ENCODE measurements at places on chromosomes 2 and 18.

GRCh38 chr2:121505005-121505404 is 25.7 kb upstream of the RNU4ATAC start:
- DNase-seq: no peak

DNA sequence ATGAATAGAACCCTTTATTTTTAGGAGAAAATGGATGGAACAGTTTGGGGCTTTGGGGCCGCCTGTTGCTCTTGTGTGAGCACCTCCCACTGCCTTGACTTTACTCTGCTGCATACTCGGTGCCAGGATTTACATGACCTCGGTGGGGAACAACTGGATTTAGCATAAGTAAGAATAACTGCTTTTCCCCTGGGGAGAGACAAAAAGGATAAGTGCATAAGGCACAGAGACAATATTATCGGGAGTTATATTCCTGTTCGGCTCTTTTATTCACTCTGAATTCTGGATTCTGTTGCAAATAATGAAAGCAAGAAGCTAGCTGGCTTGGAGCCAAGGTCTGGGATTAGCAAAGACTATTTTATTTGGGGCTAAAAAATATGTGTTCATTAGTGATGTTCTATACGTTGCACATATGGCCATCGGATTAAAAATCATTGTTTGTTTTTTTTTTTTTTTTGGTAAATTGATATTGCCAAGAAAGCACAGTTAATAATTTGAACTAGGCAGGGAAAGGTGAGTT is 69.8 kb downstream of the CYBRD1 start:
- DNase-seq: no peak

- no peak for DNase-seq
Observed at GRCh38 chr2:148594216-148594615, 50.3 kb upstream of the EPC2 start.

GRCh38 chr2:191202881-191203397 is 42.3 kb upstream of the MYO1B start:
- DNase-seq: no peak

- no peak for DNase-seq
Observed at GRCh38 chr2:233119123-233119522, 59.0 kb downstream of the INPP5D start.

- no peak for DNase-seq
Observed at GRCh38 chr2:236861196-236861875, 224.4 kb upstream of the COPS8 start.

DNA sequence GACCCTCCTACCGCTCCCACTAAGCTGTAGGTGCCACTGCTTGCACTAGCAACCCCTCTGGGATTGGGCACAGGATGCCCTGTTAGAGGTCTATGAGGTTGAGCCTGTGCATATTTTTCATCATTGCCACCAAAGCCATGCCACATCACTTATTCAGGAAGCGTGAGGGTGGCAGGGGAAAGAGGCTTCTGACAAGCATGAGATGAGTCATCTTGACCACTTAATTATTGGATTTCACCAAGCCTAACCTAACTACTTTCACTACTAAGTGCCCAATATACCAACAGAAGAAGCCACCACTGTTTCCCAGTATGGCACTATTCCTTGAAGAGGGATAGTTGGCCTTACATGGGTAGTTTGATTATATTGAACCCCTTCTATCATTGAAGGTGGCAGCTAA is 181.3 kb upstream of the EPHA4 start:
- DNase-seq: no peak

GRCh38 chr2:101613056-101613704 is 84.3 kb upstream of the MAP4K4 start:
- no peak for DNase-seq

DNA sequence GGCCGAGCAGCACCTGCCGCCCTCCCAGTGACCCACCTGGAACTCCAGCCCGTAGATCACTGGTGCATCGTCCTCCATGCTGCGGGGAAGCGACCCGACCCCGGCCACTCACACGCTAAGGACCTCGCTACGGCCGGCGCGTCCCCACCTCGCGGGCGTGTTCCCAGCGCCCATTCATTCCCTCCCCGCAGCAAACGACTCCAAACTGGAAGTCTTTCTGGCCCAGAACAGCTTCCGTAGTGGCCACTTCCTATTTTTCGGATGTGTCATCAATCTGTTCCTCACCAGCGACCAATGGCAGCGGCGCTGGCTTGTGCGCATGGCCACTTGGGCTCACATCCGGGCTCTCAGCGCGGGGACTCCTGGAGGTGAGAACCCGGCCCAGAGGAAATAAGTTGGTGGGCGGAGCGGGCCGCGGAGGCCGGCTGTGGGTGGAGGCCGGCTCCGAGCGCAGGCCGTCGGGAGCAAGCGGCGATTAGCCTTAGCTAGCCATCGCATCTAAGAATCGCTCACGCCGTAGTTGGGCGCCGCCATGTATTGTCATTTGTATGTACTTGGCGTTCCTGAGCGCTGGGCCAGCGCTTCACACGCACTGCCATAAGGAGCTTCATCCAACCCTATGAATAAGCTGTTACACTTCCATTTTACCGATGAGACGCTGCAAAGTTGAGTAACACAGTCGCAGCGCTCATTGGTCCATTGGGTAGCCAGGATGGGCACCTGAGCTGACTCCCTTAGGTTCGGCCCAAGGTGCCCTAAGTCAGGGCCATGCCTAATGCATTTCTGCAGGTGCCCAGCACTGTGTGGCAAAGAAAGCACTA is at the start of gene EIPR1:
TSS of gene EIPR1 (minus strand) at position 207 of the 821 bp plus-strand sequence. CDS start at position 78, 129 bp downstream.
- peak; percentile 92 for DNase-seq

GRCh38 chr18:79803611-79804051 is 5.9 kb downstream of the KCNG2 start:
- no peak for DNase-seq

- no peak for DNase-seq
Observed at GRCh38 chr2:98883780-98884211, 52.2 kb downstream of the CRACDL start.

GRCh38 chr2:88398180-88398579 is 54.3 kb downstream of the FOXI3 start:
- no peak for DNase-seq

- DNase-seq: no peak
Observed at GRCh38 chr2:57497489-57498096, 549.0 kb upstream of the VRK2 start.

- no peak for DNase-seq
Observed at GRCh38 chr2:185374878-185375277, 363.7 kb upstream of the FSIP2 start.

GRCh38 chr2:191202209-191202721 is 42.9 kb upstream of the MYO1B start:
- no peak for DNase-seq

GRCh38 chr18:80194874-80195570 is 52.3 kb downstream of the PARD6G start:
- no peak for DNase-seq

GRCh38 chr2:223108351-223109050 is 56.5 kb downstream of the KCNE4 start:
- DNase-seq: no peak

GRCh38 chr2:217231212-217231611 is 371.3 kb upstream of the TNP1 start:
- DNase-seq: no peak

DNA sequence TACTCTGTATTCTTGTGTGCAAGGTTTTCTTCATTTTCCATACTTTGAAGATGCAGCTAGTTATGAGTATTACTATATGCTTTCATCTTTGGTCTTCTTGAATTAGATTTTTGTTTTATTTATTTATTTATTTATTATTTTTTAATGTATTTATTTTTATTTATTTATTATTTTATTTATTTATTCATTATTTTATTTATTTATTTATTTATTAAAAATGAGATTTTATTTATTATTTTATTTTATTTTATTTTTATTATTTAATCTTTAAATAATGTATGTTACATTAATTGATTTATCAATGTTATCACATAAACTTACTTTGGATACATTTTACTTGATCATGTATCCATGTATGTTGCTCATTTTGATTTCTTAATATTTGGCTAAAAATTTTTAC is 132.3 kb upstream of the GALNT13 start:
- no peak for DNase-seq

- no peak for DNase-seq
Observed at GRCh38 chr18:24488824-24489493, 28.5 kb downstream of the HRH4 start.

- no peak for DNase-seq
Observed at GRCh38 chr2:176445956-176446355, 176.7 kb downstream of the MTX2 start.

- DNase-seq: no peak
Observed at GRCh38 chr2:148887350-148888002, 12.4 kb downstream of the KIF5C start.

DNA sequence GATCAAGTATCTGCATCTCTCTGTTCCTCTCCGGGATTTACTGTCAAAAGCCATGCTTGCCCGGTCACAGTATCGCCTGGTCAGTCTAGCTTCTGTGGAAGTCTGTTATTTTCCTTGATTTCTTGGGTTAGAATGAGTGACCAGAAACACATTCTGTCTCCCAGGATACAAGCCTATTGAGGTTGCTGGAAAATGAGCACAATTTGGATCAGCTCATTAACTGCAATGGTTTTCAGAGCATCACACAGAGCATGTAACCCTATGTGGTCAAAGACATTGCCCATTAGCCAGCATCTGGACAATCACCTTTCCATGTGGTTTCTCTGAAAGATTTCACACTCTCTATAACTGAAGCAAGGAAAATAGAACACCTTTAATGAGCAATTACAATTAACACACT is 124.2 kb upstream of the FAM98A start:
- DNase-seq: no peak

- no peak for DNase-seq
Observed at GRCh38 chr2:61762292-61762691, 91.6 kb downstream of the FAM161A start.

DNA sequence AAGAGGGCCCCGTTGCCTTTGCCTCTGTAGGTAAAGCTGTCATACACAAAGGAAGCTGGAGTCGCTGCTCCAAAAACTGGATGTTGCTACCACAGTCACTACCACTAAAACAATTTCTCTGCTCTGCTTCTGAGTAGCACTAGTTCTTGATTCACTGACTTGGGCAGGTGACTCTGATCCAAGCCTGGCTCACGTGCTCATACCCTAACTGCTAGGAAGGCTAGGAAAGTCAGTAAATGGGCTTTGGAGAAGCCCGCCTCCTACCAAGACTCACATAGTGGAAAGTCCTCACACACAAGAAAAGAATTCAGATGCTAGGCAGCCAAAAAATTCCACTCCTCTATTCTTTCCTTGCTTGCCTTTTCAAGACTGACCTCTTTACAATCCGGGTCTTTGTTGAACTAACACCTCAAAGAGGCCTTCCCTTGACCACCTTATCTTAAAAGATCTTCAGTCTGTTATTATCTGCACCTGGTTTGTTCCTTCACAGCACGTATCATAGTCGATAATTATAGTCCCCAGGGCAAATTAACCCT is 11.4 kb upstream of the DYNC1I2 start:
- no peak for DNase-seq

GRCh38 chr2:239146011-239146641 is 254.7 kb downstream of the HDAC4 start:
- no peak for DNase-seq

DNA sequence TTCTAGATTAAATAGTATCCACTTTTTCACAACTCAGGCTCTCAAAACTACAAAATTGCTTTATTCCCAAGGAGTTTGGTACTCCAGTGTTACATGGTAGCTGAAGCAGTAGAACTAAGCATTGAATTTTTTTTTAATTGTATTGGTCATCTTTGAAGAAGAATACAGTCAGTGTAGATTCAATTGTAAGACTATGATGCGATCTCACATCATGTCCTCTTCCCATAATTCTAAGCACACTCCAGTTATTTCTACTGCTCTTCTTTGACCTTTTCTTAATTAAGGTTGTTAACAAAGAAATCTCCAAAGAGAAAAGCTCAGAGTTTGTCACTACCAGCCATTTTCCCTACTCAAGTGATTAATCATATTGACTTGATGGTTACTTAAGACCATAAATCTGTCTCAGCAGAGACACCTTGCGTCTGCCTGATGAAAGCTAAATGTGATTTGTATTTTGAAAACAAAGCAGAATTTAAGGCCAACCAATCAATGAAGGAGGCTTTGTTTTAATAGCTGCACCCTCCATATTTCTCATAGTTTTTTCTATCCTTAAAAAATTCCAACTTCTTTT is 130.2 kb downstream of the DTNA start:
- no peak for DNase-seq

DNA sequence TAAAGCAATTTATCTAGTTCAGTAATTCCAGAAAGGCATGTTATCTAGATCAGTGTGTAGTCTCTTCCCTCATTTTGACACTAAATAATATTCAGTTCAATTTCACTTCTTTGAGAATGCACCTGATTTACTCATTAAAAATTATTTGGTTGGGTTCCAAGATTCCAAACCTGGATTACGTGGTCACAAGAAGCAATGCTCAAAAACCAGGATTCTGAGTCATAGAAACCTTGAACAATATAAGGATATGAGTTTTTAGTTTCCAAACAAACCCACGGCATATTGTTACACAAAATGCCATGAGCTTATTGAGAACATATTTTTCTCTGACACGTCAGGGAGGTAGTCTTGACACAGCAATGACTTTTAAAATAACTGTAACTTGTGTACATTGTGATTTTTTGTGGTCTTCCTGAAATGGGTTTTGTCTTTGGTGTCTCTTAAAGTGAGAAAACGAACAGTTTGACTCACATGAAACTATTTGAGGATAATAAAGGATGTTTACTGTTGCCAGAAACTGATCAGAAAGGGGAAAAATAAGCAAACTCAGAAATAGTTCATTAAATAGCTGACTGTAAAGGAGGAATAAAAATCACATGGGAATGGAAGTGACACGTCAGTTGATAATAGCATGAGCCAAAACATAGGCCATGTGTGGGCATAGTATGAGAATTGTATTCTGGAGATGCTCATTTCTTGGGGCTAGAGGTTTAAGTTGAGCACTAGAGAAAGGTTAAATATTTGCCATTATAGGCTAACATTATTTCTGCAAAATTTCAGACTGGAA is 617.7 kb upstream of the CDH2 start:
- no peak for DNase-seq

- DNase-seq: no peak
Observed at GRCh38 chr18:80010551-80010906, 22.2 kb upstream of the TXNL4A start.

- no peak for DNase-seq
Observed at GRCh38 chr2:77552956-77553355, 30.8 kb upstream of the LRRTM4 start.

- DNase-seq: no peak
Observed at GRCh38 chr2:48219234-48219554, 310.8 kb upstream of the STON1 start.

GRCh38 chr2:39447266-39448168 is 10.4 kb upstream of the MAP4K3 start:
- no peak for DNase-seq

DNA sequence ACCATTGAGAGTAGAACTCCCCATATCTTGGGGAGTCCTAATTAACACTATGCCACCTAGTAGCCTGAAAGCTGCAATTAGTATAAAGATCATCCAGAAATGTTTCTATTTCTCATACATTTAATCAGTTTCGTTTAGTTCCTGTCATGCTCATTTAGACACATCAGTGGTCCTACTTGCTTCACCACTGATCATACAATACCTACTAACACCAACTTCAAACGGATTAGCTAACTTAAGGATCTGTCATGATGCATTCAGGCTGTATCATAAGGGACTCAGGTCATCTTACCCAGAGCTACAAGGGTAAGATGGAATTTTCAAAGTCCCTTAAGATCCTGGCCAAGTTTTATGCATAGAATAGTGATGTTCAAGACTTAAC is 6.8 kb downstream of the SRSF7 start:
- DNase-seq: no peak

- no peak for DNase-seq
Observed at GRCh38 chr2:196247114-196247975, 76.0 kb upstream of the STK17B start.

- no peak for DNase-seq
Observed at GRCh38 chr2:108219688-108220087, 20.1 kb upstream of the SULT1C3 start.

- no peak for DNase-seq
Observed at GRCh38 chr2:8627019-8627691, 54.7 kb upstream of the ID2 start.

All from activated CD8-positive, alpha-beta memory T cell treated with anti-CD3 and anti-CD28 coated beads for 4 hours (primary cell).